ENCODE measurements at places on chromosomes 7 and 10.
A peak's percentile ranks its signal among the peaks of the same experiment; 100 is the strongest.

DNA sequence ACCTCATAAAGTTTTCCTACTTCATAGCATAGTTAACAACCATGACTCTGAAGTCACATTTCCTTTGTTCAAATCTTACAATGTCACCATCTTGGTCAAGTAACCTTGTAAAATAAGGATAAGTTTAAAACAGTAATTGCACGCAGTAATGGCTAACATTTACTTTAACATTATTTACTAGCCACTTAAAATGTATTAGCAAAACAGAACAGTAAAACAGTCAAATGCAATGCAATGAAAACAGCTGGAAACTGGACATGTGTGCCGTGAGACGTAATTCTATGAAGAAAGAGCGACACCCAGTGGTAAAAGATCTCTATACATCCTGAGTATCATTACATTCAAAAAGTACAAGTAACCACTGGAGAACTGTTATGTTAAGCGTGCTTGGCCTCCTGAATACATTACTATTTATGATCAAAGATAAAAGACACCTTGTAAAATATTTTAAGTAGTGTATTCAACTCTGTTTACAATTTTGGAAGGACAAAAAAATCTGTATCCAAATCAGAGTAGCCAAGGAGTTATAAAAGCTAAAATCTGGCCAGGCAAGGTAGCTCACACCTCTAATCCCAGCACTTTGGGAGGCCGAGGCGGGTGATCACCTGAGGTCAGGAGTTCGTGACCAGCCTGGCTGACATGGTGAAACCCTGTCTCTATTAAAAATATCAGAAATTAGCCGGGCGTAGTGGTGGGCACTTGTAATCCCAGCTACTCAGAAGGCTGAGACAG, 27.2 kb downstream of the ATE1 start:
- peak; percentile 57 for DNase-seq

DNA sequence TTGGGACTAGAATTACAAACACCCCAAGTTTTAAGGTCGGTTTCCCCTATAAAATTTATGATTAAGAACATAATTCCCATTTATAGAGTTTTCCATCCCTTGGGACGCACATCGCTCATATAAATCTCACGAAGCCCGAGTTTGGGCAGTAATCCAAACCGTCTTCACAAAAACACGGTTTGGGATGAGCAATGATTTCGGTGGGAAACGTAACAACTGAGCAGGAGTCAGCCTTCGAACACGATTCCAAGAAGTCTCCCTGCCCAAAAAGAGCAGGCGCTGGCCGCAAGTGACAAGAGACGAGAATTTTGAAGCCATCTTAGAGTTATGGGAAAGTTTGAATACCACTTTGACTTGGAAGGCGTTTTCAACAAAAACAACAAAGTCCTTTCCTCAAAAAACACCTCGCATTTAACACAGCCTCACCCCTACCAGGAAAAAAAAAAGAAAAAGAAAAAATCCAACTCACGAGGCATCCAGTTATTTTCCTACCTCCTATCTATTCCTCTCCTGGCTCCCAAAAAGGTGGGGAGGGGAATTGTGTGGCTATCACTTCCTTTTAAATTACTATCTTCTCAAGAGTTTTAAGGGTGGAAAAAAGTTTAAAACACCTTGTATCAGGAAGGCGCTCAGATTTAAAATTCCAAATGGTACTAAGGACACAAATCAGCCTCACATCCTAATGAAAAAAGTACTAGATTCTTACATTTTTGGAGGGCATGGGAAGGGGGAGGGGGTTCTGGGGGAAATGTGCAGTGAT, 1.6 kb downstream of the SEPHS1 start:
- DNase-seq, result peak; percentile 83

GRCh38 chr7:27526611-27527347, 135.9 kb downstream of the HIBADH start:
- DNase-seq, result no peak

DNA sequence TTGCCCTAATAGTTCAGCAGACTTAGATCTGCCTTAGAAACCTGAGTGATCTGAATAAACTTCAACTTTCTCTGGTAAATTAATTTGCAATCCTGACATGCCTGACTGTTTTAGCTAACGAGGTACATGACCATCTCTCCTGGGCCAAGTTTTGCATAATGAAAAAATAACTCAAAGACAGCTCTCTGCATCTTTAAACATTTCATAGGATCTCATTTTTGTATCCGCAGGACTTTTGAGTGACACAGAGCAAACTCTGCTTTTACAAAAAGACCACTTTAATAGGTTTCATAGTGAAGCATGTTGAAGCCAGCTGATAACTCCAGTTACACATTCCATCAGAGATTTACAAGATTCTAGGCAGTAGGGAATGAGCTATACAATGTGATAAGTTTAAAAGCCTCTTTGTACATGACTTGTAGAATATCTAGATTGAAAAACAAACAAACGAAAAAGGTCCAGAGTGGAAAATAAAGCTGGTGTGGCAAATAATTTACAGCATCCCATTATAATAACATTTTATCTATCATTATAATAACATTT, 2.1 kb downstream of the PRKG1 start:
- DNase-seq, result no peak

GRCh38 chr7:107315716-107316220, 147.0 kb downstream of the HBP1 start:
- DNase-seq, result no peak

DNA sequence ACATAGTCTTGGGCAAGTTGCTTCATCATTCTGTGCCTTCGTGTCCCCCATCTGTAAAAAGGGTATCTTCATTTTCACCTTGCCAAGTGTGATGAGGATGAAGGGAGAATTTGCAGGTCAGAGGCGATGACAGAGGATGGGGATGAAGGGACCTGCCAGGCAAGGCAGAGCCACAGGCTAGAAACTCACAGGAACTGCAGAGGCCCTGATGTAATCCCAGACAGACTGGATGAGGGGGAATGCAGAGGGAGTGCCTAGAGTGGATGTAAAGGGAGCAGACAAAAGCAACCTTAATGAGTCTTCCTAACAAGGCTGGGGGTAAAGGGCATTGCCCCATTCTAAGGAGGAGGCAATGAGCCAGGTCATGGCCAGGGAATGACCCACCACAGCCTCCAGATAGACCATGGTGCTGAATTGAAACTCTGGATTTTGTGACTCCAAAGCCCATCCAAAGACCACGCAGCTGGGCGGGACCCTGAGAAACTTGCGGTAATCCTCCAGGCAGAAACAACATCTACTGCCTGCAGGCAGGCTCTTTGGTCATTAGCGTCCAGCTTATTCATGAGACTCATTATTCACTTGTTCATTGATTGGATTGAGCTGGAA, 1.9 kb downstream of the ANTXRL start:
- no peak for DNase-seq

DNA sequence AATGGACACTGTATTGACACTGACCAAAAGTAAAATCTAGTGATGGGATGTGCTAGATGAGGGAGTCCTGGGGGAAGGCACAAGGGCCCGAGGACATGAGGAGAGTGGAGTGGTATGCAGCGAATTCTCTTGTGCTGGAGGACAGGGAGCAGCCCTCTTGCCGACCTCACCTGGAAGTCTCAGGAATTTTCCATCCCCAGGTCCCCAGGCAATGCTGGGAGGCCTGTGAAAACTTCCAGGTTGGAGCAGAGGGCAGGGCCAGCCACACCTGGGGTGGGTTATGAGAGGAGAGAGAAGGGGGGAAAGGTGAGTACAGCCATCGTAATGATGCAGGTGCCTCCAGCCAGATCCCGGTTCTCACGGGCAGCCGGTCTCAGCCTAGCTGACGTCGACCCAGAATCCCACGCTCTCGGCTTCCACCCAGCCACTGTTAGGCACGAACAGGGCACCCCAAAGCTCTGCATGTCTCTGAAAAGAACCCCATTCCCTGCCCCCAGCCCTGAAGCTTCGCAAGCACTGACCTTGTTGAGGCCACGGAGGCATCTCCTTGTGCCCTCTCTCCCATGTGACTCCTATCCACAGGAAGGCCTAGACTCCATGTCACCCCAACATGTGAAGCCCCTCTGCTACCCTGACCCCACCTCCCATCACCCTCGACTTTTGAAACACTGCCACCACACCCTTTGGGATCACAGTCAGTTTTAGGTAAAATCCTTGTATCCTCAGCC, 239.7 kb upstream of the MYO3A start:
- DNase-seq, result no peak

DNA sequence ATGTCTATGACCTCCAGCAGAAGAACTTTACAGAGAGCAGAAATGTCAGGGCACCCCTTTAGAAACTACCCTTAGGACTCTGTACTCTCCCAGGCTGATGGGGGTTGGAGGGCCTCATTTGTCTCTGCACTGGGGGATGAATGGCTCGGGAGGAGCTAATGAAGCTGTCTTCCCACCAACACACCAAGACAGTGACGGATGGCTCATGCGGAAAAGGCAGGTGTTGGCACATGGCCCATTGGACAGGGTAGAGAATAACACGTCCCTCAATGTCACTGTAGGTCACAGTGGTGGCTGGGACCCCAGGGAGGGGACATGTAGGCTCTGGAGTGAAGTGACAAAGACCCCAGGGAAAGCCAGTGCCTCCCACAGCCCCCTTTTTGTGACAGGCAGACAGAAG, 64.0 kb upstream of the PCBD1 start:
- no peak for DNase-seq

GRCh38 chr7:55491346-55491745, 81.0 kb downstream of the VOPP1 start:
- DNase-seq, result no peak

DNA sequence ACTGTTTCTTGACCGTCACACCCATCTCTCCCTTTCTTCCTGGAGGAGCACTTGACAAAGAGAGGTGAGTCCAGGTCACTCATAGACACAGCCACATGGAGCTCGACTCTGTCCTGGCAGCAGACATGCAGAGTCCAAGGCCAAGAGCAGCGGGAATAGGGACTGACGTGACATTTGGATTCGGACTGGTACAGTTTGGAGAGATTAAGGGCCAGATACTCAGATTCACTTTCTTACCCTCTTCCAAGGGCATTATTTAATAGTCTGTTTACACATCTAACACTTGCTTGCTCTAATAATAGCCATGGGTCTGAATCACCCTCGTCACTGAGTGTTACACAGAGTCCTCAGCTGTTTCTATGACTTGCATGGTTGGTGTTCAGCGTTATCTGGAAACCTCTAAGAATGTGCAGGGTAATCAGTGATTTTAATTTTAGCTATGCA, 39.2 kb upstream of the OTUD1 start:
- DNase-seq, result peak; percentile 34

DNA sequence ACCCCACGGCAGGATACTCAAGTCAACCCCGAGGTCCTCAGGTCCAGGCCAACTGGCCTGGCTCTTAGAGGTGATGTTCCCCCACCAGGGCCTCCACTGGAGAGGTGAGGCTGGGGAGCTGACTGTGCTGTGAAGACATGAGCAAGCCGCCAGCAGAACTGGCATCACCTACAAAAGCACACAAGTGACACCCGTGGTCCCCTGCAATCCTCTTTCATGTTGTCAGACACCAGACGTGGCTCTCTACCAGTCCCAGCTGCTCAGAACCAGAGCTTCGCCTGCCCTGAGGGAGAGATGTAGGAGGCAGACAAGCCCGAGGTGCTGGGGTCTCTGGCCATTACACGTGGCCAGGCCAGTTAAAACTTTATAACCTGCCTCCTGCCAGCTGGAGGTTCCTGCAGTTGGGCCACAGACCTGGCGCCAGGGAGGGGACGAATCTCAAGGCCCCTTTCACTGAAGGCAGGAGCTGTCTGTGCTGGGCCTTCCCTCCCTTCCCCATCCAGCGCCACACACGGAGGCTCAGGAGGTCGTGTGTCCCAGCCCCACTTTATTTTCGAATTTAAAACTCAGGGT, 2.2 kb downstream of the COMTD1 start:
- DNase-seq, result peak; percentile 26

- DNase-seq, result no peak
Measured at GRCh38 chr10:3785851-3786271, 852 bp upstream of the KLF6 start.

- no peak for DNase-seq
Measured at GRCh38 chr10:11520892-11521291, 90.6 kb downstream of the USP6NL start.

DNA sequence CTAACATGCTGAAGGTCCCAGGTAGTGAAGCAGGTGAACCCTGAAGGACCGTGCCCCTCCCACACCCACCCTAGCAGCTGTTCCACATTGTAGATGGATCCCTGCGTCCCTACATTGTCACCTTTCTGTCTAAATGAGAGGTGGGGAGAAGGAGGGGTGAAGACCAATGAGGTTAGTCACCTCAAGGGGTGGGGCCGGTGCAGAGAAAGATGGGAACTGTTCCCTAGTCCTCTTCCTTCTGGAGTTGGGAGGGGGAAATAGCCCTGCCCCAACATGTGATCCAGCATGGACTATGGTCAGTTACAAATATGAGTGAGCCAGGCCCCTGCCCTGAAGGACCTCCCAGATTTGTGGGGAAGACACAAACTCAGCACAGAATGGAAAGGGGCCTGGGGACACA, 124.5 kb downstream of the LHPP start:
- no peak for DNase-seq

GRCh38 chr10:58892031-58892531, 284.4 kb upstream of the PHYHIPL start:
- peak; percentile 28 for DNase-seq

DNA sequence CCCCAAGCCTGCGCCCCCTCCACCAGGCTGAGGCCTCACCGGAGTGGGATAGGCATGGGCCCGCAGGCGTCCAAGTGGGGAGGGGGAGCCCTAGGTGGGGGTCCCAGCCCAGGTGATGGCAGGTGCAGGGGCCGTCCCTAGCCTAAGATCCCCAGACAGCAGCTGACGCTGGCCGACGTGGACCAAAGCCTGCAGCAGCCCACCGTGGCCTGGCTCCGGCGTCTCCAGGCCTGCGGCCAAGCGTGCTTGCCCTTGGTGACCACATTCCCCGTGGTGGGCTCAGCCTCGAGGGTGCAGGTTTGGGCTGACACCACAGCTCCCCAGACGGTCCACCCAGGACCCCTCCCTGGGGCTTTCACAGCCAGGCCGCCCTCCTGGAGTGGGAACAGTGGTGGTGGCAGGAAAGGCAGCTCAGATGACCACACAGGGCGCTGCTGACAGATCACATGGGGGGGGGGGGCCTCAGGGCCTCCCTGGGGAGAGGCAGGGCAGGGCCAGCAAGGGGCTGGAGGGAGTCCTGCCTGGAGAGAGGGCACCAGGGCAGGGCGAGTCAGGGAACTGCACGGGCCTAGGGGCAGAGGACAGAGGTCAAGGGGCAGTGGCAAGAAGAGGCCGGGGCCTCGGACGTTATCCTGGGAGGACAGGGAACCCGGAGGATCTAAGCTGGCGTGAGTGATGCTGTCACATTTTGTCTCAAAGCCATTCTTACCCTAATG, 767 bp upstream of the ADAM8 start:
- no peak for DNase-seq

GRCh38 chr10:26437637-26438461, at the start of gene APBB1IP:
APBB1IP (plus strand) TSS chr10:26438341; CDS start chr10:26492327, 53,986 bp downstream.
- DNase-seq, result no peak

- DNase-seq, result no peak
Measured at GRCh38 chr7:12056977-12057376, 154.1 kb upstream of the TMEM106B start.

- DNase-seq, result no peak
Measured at GRCh38 chr10:20110125-20111100, 294.2 kb downstream of the PLXDC2 start.

- DNase-seq, result no peak
Measured at GRCh38 chr10:113161066-113161465, 211.0 kb downstream of the TCF7L2 start.
